ENCODE measurements at places on chromosomes 11 and 22.

- DNase-seq: no peak
Measured at GRCh38 chr22:32758866-32759385, 42.6 kb upstream of the TIMP3 start.

DNA sequence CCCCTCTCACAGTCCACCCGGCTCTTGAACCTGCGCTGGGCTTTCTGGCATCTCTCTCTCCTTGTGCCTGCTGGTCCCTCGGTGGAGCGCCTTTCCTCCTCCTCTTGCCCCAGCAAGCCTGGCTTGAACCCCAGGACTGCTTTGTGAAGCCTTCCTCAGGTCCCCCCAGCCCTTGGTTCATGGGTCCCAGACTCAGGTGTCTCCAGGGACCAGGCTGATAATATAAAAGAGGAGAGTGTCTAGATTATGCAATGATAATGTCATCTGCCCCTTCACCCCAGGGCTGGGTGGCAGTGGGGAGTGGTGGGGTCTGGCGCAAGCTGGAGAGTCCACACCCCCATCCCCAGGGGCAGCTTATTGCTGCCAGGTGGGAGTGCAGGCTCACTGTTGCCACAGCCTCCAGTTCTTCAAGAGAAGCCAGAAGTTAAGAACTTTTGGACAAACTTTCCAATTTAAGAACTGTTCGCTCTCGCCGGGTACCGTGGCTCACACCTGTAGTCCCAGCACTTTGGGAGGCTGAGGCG is 36.6 kb upstream of the PARVG start:
- no peak for DNase-seq

DNA sequence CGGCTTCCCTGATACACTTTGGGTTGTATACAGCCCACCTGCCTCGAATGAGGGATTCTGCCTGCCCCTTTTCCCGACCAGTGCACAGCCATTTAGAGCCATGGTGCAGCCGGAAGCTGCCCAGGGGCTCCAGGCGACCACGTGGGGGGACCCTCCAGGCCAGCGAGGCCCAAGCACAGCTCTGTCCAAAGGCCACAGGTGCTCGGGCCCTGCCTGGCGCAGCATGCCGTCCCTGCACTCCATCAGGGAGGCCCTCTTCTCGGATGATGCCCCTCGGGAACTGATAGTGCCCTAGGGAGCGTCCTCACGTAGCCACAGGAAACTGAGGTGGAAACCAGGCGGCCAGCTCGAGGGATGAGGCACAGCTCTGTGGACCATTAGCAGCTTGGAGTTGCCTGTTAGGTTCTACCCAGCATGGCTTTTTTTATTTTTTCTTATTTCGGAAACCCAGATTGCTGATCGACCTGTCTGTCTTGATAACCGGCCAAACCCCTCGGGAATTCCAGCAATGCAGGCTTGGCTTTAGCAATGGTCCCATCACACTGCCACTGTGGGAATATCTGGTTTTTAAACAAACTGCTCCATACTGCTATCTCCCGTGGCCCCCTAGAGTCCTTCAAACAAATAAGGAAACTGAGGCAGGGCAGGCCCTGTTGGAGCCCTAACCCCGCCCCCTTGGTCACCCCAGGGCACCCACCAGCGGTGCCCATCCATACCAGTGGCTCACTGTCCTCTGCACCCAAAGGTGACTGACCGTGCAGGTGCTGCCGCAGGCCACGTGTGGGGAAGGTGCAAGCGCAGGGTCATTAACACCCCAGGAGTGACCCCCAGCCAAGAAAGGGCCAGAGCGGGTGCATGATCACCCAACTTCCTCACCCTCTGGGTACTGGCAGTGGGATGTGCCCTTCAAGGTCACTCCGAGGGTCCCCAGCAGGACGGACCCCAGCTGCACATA is 8.0 kb downstream of the ANO1 start:
- DNase-seq: no peak

DNA sequence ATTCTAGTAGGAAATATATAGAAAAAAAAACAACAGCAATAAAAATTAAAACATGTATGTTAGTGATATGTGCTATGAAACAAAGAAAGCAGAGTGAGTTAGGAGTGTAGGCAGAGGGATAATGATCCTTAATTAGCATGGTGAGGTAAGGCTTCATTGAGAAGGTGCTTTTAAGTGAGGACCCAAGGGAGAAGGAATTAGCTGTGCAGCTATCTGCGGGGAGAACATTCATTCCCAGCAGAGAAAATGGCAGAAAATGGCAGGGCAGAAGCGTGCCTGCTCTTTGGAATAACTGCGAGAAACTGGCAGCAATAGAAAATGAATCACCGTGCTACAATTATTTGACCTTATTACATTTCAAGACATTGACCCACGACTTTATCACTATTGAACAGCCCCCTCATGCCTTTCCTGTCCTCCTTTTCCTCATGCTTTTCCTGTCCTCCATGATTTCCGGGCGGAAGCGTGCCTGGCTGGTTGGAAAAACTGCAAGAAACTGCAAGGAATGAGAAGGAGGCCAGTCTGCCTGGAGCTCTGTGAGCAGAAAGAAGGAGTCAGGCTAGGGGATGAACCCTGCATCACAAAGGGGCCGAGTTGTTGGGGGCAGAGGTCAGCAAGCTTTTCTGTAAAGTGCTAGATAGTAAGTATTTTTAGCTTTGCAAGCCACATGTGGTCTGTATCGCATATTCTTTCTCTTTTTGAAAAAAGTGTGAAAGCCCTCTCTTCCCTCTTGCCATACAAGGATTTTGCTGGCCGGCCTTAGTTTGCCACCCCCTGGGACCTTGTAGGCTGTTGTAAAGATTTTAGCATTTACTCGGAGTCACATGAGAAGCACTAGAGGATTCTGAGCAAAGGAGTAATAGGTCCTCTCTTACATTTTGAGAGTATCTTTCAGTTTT is 37.1 kb upstream of the SWAP70 start:
- no peak for DNase-seq

GRCh38 chr22:26986884-26987283 is 329.5 kb downstream of the MIAT start:
- DNase-seq: no peak

- DNase-seq: no peak
Measured at GRCh38 chr11:64568041-64568571, 22.9 kb upstream of the SLC22A12 start.

- DNase-seq: no peak
Measured at GRCh38 chr11:120771551-120772060, 252.3 kb upstream of the TBCEL start.

DNA sequence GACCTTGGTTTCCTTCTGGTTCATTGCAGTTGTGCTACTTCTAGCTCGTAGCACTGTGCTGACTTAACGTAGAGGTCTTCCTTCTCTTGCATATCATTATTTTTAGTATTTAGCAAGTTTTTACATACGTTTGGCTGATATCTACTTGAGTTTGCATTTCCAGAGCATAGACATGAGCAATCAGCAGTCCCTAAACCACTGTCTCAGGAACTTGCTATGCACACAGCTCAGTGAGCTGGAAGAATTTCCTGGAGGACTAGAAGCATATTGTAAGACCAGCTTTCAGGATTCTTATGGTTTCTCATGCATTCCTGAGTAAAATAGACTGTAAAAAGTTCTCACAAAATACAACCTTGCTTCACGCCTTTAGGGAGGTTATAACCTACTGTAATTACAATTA is 226.7 kb upstream of the PDGFD start:
- no peak for DNase-seq

DNA sequence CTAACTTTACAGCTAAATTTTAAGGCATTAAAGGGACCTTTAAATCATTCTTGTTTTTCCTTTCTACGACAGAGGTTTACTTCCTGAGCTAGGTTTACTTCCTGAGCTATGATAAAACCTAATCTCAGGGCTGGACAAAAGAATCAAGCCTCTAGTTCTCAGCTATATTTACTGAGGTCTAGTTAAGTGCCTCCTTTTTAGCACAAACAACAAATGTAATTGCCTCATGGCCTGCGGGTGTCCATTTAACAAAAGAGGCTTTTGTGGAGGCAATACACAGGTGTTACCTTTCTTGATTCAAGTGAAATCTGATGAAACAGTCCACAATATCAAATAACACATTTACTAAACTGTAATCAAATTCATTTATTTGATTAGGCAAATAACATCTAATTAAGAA is 67.3 kb downstream of the IMMP1L start:
- DNase-seq: no peak
